ENCODE measurements at places on chromosomes 6 and 20.

DNA sequence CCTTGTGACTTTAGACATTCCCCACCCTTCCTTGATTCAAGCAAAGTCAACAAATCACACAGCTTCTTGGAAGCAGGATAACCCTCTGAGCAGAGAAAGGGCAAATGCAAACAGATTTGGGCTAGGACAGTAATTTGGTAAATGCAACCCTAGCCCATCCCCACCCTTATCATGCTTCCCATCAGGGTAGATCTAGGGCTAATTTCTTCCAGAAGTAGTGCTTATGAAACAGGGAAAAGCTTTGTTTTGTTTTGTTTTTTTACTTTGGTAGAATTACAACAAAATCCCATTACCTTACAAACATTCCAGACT lies 525.1 kb upstream of the NOX3 start:
- H3K27ac ChIP-seq, result no peak overlapping the region
- H3K4me3 ChIP-seq, result no peak overlapping the region
- no peaks in the 10 kb centered on the region for H3K4me1 ChIP-seq
- H3K27me3 ChIP-seq, result no peaks in the 10 kb centered on the region

DNA sequence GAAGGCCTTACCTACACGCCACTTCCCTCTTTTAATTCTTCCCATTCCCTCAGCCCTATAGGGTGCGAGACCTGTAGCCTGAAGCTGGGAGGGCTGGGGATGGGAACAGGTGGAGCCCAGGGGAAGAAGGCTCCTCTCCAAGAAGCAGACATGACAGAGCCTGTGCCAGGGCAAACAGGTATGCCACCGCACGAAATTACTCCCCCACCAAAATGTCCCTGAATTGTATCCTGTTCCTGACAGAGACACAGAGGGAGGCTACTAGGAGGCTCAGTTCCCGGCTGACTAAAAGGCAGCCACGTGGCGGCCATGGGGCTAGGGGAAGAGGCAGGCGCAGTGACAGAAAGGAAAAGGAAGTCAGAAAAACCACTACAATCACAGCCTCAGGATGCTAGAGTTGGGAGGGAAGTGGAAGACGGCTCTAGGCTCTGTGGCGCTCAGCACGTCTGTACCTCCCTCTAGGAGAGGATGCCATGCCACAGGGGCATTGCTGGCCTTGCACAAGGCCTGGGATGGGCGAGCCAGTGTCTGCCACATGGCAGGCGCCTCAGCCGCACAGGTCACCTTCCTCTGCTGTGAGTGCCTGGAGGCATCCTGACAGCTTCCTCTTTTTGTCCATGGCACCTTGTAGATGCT lies 27.7 kb downstream of the TFEB start:
- no peak for DNase-seq
- no peaks in the 10 kb centered on the region for H3K27me3 ChIP-seq
- no peak overlapping the region for H3K4me3 ChIP-seq
- H3K36me3 ChIP-seq, result no peaks in the 10 kb centered on the region
- H3K27ac ChIP-seq, result no peak overlapping the region

GRCh38 chr20:24634855-24635254 lies 165.4 kb downstream of the SYNDIG1 start:
- no peak overlapping the region for H3K27ac ChIP-seq
- H3K4me3 ChIP-seq, result no peak overlapping the region
- no peak for DNase-seq
- no peaks in the 10 kb centered on the region for H3K36me3 ChIP-seq
- H3K4me1 ChIP-seq, result no peaks in the 10 kb centered on the region

- no peaks in the 10 kb centered on the region for H3K4me1 ChIP-seq
- no peak overlapping the region for H3K4me3 ChIP-seq
- H3K27ac ChIP-seq, result no peak overlapping the region
- H3K36me3 ChIP-seq, result no peaks in the 10 kb centered on the region
- H3K27me3 ChIP-seq, result no peaks in the 10 kb centered on the region
These were observed 757 bp upstream of the R3HDML start for GRCh38 chr20:44336086-44336485.

GRCh38 chr6:170317076-170317475 lies 10.5 kb downstream of the FAM120B start:
- H3K27ac ChIP-seq, result no peak overlapping the region
- no peak for DNase-seq
- no peaks in the 10 kb centered on the region for H3K36me3 ChIP-seq
- H3K4me1 ChIP-seq, result no peaks in the 10 kb centered on the region
- no peaks in the 10 kb centered on the region for H3K27me3 ChIP-seq

DNA sequence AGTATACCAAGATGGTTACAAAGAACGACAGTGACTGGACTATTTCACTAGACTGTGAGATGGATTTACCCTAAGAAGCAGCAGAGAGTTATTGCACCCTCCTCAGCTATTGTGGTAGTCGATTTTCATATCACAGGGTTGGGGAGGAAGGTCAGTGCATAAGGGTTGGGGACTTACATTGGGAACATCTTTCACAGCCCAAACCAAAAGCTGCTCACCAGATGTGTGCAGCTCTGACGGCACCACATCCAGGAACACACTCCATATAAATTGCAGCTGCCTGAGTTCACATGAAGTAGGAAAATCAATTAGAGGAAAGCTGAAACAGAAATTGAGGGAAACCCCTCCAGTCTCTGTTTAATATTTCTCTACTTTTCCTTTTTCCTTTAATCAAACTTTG lies 470.5 kb upstream of the NRSN1 start:
- H3K4me3 ChIP-seq, result no peak overlapping the region
- H3K4me1 ChIP-seq, result no peaks in the 10 kb centered on the region
- no peaks in the 10 kb centered on the region for H3K27me3 ChIP-seq
- H3K27ac ChIP-seq, result no peak overlapping the region

GRCh38 chr20:1333462-1334369 lies 4.8 kb upstream of the SDCBP2 start:
- H3K4me1 ChIP-seq, result peaks cover 6% of the 10 kb centered on the region
- no peaks in the 10 kb centered on the region for H3K36me3 ChIP-seq
- DNase-seq, result peak; percentile 14
- H3K27ac ChIP-seq, result no peak overlapping the region

DNA sequence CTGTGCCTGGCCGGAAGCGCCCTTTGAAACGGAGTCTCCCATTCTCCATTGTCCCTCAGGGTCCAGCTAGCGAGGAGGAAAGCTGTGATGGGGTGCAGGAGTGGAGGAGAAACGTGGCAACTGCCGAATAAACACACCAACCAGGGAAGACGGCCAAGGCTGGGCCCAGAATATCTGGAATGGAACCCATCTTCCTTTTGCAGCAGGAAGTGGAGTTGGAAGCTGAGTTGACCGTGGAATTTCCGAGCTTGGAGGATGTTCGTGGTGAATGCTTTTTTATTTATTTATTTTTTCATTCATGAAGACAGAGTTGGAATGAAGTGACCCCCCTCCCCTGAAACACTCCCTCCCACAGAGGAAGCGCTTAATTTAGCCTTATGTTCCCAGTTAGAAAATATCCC lies 105.6 kb upstream of the RNF24 start:
- no peaks in the 10 kb centered on the region for H3K4me1 ChIP-seq
- DNase-seq, result no peak
- H3K36me3 ChIP-seq, result no peaks in the 10 kb centered on the region
- H3K27me3 ChIP-seq, result no peaks in the 10 kb centered on the region

DNA sequence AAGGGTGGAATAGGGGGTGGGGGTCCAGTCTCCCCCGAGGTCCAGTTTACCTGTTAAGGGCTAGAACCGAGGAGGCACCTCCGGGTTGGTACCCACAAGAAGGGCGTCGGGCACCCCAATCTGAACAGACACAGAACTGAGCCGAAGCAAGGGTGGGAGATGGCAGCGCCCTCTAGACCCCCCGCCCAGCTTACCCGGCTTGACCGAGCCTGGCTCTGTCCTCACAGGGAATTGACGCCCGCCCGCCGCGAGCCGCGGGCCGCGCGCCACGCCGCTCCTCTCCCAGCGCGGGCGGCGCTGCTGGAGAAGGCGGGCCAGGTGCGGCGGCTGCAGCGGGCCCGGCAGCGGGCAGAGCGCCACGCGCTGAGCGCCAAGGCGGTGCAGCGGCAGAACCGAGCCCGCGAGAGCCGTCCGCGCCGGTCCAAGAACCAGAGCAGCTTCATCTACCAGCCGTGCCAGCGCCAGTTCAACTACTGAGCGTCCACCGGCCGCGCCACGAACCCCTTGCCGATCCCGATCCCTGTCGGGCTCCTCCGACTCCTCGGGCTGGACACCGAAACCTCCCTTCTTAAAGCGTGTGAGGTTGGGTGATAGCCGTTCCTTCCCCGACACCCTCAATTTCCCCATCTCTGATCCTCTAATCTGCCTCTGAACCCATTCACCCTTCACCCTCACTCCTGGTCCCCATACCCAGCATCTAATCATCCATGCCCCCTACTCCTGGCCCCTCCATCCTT lies 5.9 kb downstream of the TP53INP2 start:
- no peaks in the 10 kb centered on the region for H3K36me3 ChIP-seq
- H3K4me3 ChIP-seq, result peak overlapping the region; percentile 51
- H3K4me1 ChIP-seq, result peaks cover 6% of the 10 kb centered on the region
- H3K27me3 ChIP-seq, result no peaks in the 10 kb centered on the region
- H3K27ac ChIP-seq, result peak overlapping the region; percentile 61

- no peaks in the 10 kb centered on the region for H3K27me3 ChIP-seq
- no peaks in the 10 kb centered on the region for H3K4me1 ChIP-seq
- H3K36me3 ChIP-seq, result no peaks in the 10 kb centered on the region
- H3K27ac ChIP-seq, result no peak overlapping the region
These were observed 223.4 kb downstream of the SLC24A3 start for GRCh38 chr20:19435821-19436220.

DNA sequence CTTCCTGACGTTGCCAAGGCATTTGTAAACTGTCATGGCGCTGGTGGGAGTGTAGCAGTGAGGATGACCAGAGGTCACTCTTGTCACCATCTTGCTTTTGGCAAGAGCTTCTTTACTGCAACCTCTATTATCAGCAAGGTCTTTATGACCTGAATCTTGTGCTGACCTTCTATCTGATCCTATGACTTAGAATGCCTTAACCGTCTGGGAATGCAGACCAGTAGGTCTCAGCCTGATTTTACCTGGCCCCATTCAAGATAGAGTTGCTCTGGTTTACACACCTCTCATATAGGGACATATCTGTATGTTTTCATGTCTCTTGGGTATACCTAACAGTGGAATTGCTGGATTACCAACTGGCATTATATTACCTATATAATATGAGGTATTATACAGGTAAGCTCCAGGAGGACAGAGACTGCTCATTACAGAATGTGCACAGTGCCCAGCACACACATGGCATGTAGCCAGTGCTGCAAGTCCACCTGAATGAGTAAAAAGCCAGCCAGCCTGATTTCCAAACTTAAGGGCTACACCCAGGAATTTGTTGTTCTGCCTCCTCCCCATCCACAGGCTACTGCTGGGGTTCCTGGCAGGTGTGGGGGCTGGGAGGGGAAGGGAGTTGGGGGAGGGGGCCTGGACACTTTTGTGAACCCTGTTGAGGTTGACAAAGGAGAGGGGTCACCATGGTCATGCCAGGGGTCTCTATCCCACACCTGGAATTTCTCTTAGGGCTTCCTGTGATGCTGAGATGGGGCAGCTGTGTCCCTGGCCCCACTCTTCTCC lies 35.2 kb upstream of the BLCAP start:
- H3K36me3 ChIP-seq, result no peaks in the 10 kb centered on the region
- H3K4me1 ChIP-seq, result no peaks in the 10 kb centered on the region
- peaks cover 10% of the 10 kb centered on the region for H3K27me3 ChIP-seq

GRCh38 chr6:137402143-137402680 lies 92.0 kb downstream of the OLIG3 start:
- no peak overlapping the region for H3K4me3 ChIP-seq
- DNase-seq, result no peak
- H3K4me1 ChIP-seq, result no peaks in the 10 kb centered on the region
- no peak overlapping the region for H3K27ac ChIP-seq

DNA sequence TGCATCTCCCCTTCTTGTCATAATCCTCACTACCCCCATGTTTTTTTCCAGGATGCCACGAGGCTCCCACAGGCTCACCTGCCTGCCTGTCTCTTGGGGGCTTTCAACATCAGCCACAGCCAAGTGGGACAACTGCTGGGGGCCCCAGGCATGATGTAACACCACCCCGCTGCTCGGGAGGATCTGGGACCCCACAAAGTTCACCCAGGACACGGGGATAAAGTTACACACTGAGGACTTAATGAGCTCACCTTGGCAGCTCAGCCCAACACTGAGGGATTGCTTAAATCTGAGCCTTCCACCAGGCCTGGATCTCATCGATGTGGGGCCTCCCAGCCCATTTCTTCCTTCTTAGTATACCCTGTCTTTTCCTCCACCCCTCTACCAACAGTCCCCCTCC lies 56.4 kb upstream of the NNAT start:
- no peak overlapping the region for H3K27ac ChIP-seq
- H3K4me1 ChIP-seq, result no peaks in the 10 kb centered on the region
- no peaks in the 10 kb centered on the region for H3K27me3 ChIP-seq
- DNase-seq, result no peak

GRCh38 chr20:62376112-62377063 lies 9.3 kb upstream of the LAMA5 start:
- H3K4me3 ChIP-seq, result no peak overlapping the region
- peaks cover 3% of the 10 kb centered on the region for H3K27me3 ChIP-seq
- peak overlapping the region; percentile 50 for H3K27ac ChIP-seq
- H3K4me1 ChIP-seq, result no peaks in the 10 kb centered on the region
- H3K36me3 ChIP-seq, result no peaks in the 10 kb centered on the region

GRCh38 chr20:8505476-8506200 lies 373.6 kb downstream of the PLCB1 start:
- no peak overlapping the region for H3K27ac ChIP-seq
- DNase-seq, result no peak
- H3K27me3 ChIP-seq, result no peaks in the 10 kb centered on the region
- no peak overlapping the region for H3K4me3 ChIP-seq
- no peaks in the 10 kb centered on the region for H3K4me1 ChIP-seq
- no peaks in the 10 kb centered on the region for H3K36me3 ChIP-seq

- H3K27ac ChIP-seq, result no peak overlapping the region
- no peak for DNase-seq
- no peak overlapping the region for H3K4me3 ChIP-seq
- H3K27me3 ChIP-seq, result no peaks in the 10 kb centered on the region
- H3K36me3 ChIP-seq, result no peaks in the 10 kb centered on the region
These were observed 75.1 kb downstream of the NINL start for GRCh38 chr20:25510202-25510601.

DNA sequence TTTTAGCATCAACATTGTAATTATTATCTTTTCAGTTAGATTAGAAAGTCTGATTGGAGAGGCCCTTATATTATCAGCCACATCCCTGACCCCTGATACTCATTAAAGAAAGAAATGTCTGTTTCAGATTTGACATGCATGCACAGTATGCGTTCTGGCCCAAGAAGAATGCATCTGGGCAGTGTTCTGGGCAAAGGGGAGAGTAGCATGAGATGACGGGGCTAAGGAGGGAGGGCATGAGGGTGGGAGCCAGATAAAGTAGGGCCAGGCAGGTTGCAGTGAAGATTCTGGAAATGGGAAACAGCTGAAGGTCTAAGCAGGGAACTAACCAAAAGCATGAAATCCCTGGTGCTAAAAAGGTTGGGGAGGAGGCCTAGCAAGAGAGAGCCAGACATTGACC lies 7.3 kb downstream of the SAYSD1 start:
- no peak for DNase-seq
- no peak overlapping the region for H3K27ac ChIP-seq
- no peaks in the 10 kb centered on the region for H3K4me1 ChIP-seq
